Right lung (tissue), 10 donors: ENCODE measurements at places on chromosomes 2 and 18. TPM values are rescaled to one million over a fixed set of nuclear protein-coding genes. Genes with fewer than 3 reads are reported as not detected.

IL1RL2 gene
- 1.6 TPM for polyA plus RNA-seq

BOK gene
- 24.1 TPM for polyA plus RNA-seq

SETBP1 gene
- polyA plus RNA-seq: 18.8 TPM

DNA sequence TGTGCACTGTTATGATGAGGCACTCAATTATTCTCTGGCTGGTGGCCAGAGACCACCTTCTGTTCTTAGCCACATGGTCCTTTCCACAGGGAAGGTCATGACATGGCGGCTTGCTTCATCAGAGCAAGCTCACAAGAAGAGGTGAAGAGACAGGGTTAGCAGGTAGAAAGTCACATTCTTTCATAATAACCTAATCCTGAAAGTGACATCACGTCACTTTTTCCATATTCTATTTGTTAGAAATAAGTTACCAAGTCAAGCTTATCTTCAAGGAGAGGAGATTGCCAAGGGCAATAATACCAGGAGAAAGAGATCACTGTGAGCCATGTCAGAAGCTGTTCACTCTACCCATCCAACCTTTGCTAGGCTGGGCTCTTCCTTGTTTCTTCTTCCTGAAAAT, 139.4 kb downstream of the OSR1 start:
- DNase-seq: no peak

DNA sequence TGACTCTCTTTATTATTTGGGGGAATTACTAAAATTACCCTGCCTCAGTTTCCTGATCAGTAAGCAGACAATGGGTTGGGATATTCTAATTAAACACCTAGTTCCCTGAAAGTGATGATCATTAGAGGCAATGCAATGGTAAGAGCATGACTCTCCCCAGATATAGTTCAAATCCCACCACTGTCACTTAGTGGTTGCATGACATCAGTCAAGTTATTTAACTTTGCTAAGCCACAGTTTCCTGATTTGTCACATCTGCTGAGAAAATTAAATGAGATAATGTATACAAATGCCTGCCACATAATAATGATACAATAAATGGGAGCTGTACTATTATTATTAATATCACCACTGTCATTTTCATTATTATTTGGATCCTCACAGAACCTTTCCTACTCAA, 29.9 kb downstream of the ZEB2 start:
- no peak for DNase-seq
